ENCODE measurements at places on chromosomes 7 and 10.

- no peak for DNase-seq
Measured at GRCh38 chr10:60433684-60434083, 44.0 kb upstream of the ANK3 start.

DNA sequence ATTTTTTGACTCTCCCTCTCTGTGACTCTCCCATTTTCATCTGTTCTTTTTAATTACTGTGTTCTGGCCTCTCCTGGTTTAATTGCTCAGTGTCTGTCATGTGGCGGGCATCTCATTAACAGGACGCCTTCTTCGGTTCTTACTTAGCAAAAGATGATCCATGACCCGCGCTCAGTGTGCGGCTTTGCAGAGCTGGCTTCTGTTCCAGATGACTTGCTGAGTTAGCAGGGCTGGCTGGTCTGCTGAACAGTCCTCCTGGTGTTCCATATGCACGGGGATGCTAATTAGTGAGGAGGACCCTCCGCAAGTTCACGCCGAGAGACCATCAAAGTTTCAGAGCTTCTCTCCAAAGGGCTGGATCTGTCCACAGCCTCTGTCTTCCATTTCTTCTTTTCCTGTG is 258.6 kb upstream of the MKI67 start:
- no peak for DNase-seq

- no peak for DNase-seq
Measured at GRCh38 chr10:48469516-48470020, 135.3 kb downstream of the ARHGAP22 start.

GRCh38 chr7:38873433-38873832 is 35.6 kb downstream of the VPS41 start:
- no peak for DNase-seq

GRCh38 chr7:5420881-5421713 is 2.5 kb downstream of the TNRC18 start:
- DNase-seq: no peak

GRCh38 chr7:157683747-157684156 is 346.9 kb downstream of the DNAJB6 start:
- no peak for DNase-seq

DNA sequence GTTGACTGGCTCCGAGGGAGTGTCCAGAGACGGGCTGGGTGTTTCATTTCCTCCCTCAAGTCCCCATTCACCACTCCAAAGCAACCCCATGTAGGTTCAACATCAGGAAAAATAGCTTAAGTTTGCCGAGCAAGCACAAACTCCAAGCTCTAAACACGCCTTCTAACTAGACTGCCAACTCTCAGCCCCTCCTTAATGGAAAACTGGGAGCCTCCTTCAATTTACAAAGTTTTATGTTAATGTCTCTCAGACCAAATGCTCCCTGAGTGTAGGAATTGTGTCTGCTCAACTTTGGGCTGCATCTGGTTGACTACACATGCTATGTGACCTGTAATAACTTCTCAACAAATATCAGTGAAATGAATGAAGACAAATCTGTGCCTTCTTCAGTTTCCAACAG is 87.5 kb downstream of the FAM204A start:
- DNase-seq: no peak

DNA sequence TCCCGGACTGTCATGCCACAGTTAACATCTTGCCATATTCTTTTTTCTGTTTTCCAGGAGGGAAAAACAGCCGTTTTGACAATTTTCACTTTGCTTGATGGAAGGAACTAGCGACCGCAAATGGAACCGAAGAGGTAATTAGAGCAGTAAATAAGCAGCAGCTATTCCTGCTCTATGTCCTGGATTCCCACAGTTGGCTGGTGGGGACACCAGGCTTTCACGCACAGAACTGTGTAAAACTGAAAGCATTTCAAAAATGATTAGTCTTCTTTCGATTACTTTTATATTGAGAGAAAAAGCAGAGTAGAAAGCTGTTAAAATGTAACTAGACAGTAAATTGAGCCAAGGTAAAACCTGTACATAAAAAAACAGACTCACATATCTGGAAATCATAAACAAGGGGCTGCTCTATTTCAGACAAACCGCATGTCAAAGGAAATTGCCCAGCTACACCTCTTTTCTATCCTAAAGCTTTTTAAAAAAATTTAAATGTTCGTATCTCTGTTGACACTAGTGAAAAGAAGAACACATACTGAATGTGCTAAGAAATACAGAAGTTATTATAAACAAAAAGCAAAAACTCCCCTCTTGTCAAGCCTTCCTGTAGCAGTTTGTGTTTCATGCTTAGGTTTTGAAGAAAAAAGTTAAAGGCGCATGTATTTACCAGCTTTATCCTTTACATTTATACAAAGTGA is 93.4 kb downstream of the RNF216 start:
- DNase-seq: no peak

DNA sequence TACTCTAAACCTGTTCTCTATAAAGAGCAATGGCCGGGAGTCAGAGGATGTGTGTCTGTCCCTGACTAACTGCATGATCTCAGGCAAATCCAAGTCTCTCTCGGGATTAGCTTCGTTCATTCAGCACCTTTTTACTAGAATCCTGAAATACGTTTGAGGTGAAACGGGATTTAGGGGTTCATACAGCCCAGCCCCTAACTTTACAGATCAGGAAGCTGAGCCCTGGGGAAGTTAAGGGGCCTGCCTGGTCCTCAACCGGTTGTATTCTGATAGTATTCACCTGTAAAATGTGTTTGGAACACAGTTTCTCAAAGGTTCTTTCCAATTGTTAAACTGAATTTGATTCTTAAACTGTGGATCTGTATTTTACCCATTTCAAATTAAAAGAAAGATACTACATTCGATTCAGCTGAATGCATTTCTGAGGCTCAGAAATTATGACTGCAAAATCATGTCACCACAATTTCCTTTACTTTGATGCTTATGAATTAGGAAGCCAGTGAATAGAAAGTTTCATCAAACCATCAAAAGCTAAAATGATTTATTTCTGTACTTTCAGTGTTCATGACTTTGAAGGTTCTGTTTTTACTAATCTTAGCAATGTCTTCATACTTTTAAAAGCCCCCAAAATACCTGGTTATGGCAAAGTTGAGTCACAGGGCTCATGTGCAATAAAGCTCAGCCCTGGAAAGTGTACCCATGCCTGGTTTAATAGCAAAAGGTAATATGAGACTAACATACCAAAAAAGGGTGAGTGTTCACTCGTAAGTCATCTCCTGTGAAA is 28.9 kb upstream of the EZH2 start:
- DNase-seq: no peak

DNA sequence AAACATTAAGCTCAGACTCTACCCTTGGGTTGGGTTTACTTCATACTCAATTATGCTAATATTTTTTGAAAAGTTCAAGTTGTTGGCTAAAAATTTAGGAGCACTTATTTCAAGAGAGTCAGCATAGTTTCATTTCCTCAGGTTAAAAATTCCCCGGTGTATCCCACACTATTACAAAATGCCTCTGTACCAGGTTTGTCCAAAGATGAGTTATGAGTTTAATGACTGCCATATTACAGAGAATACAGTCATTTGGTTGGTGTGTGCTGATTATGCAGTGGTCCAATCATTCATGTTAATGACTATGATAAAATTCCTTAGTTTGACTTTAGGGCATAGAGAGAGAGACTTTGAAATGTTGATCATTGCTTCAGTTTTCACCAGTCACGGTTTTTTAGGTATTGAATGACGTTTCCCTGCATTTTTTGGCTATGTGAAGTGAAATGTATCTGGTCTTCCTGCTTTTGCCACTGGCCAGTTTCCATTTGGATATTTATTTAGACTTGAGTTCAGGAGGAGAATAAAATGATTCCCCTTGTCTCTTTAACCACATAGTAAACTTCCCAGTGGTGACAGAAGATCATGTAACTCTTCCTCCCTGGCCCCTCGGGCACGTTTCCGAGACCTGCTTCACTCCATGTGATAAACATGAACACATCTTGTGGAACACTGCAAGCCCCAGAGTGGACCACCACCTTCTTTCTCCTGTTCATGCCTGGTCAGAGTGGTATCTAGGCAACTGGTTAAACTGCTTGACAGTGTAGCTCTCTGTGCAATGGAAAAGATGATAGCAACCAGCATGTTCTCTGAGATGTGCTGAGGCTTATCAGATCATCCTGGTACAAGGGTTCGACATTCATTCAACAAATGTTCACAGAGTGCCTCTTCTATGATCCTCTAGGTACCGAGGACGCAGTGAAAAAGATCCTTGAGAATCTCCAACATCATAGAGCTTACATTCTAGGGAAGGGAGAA is 153.6 kb downstream of the CACNB2 start:
- DNase-seq: no peak

Measured in NCI-H1930 (cell line).